Panc1 (cell line): ENCODE measurements at places on chromosomes 6 and 20. TPM values are rescaled to one million over a fixed set of nuclear protein-coding genes. Genes with fewer than 3 reads are reported as not detected.

GRCh38 chr20:62946918-62947317 is 5.6 kb upstream of the SLC17A9 start:
- no peaks in the 10 kb centered on the region for H3K27me3 ChIP-seq
- H3K36me3 ChIP-seq, result peaks cover 13% of the 10 kb centered on the region
- no peaks in the 10 kb centered on the region for H3K4me1 ChIP-seq
- H3K4me3 ChIP-seq, result no peak overlapping the region
- no peak for DNase-seq
- no peak overlapping the region for H3K27ac ChIP-seq

GRCh38 chr6:31575952-31576685 is 754 bp downstream of the TNF start:
- no peaks in the 10 kb centered on the region for H3K36me3 ChIP-seq
- H3K4me3 ChIP-seq, result no peak overlapping the region
- H3K4me1 ChIP-seq, result peaks cover 19% of the 10 kb centered on the region

DNA sequence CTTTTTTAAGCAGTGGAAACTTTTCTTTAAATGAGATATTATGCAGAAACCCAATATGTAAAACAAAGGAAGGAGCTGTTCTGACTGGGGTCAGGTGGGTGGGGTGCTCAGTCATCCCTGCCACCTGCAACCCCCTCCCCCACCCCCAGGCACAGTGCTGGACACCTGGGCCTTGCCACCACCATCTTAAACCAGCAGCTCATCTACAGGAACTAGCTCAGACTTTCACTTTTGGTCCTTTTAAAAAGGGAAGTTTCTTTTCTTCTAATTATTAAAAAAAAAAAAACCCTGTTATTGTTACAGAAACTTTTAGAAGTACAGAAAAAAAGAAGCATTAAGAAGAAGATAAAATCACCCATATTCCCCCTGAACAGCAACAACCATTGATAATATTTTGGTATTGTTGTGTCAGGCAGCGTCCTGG is 37.1 kb downstream of the PPP1R16B start:
- no peak for DNase-seq
- H3K36me3 ChIP-seq, result no peaks in the 10 kb centered on the region
- no peak overlapping the region for H3K27ac ChIP-seq
- peaks cover 14% of the 10 kb centered on the region for H3K27me3 ChIP-seq

DNA sequence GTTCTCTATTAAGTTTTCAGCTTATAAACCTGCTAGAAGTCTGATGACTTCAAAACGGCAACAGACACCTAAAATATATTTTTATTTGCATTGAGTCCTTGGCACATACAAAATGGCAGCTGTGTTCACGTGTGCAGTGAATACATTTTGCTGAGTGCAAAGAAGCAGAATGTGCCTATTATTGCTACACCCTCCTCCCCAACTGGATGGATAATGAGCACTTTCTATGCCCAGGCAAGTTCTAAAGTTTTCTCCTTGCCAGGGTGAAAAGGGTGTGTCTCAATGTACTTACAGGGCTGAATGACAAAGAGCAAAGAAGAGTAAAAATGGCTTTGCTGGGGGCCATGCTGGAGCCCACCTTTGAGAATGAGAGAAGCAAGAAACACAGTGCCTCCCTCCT is 4.0 kb upstream of the FERMT1 start:
- H3K36me3 ChIP-seq, result no peaks in the 10 kb centered on the region
- H3K27ac ChIP-seq, result no peak overlapping the region
- H3K4me3 ChIP-seq, result no peak overlapping the region
- H3K4me1 ChIP-seq, result no peaks in the 10 kb centered on the region
- DNase-seq, result no peak
- peaks cover 11% of the 10 kb centered on the region for H3K27me3 ChIP-seq

DNA sequence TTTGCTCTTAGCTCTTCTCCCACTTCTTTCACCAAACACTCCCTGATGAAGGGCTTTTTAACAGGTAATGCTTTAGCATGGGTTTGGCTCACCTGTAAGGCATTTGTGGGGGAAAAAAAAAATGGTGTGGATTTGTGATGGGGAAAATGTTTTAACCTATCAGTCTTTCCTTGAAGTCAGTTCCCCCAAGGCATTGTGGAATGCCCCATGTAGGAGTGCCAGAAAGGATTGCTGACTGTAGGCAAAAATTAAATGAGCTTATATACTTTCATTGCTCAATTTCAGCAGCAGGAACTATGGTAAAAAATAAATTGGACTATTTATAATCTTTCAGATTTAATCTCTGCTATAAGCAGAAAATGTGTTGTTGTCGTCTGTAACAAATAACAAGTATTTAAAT is 10.6 kb upstream of the SASH1 start:
- H3K4me1 ChIP-seq, result no peaks in the 10 kb centered on the region
- no peak for DNase-seq
- H3K36me3 ChIP-seq, result no peaks in the 10 kb centered on the region
- no peaks in the 10 kb centered on the region for H3K27me3 ChIP-seq
- no peak overlapping the region for H3K27ac ChIP-seq

- no peak overlapping the region for H3K4me3 ChIP-seq
- no peak for DNase-seq
- H3K27ac ChIP-seq, result no peak overlapping the region
Observed at GRCh38 chr6:151701911-151702562, 105.4 kb upstream of the ESR1 start.

DNA sequence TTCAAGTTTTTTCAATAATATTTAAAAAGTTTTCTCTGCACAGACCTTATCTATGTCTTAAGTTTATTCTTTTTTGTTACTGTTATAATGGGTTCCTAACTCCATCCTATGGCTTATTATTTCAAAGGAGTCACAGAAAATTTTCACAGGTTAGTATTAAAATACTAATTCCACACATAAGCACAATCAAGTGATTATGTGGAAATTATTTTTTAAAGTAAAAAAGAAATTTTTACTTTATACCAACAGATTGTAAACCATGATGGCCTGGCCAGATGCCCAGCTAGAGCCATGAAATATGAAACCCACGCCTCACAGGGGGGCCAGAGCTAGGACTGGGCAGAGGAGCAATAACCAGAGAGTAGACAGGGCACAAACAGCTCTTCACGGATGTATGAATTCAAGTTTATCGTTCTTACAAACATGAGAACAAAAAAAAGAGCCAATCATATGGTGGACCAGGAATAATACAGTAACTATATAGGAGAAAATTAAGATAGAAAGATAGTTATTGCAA is 34.0 kb downstream of the NUDT3 start:
- H3K4me3 ChIP-seq, result no peak overlapping the region
- H3K27me3 ChIP-seq, result no peaks in the 10 kb centered on the region
- no peaks in the 10 kb centered on the region for H3K36me3 ChIP-seq
- no peak for DNase-seq
- peaks cover 17% of the 10 kb centered on the region for H3K4me1 ChIP-seq

DNA sequence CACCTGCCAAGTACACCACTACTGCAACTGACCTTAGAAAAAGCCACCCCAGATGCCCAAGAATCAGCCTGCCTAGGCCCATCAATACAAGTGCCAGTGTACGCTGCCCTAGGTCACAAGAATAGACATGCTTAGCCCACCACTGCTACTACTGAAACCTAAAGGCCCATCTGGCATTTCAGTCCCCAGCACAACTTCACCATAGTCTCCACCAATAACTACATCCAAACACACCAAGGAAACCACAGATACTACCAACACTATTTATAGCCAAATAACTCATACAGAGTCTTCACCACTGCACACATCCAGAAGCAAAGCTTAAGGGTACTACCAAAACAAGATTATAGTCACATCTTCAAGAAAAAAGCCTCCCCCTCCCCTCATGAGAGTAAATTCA is 28.2 kb downstream of the TREML4 start:
- no peaks in the 10 kb centered on the region for H3K36me3 ChIP-seq
- H3K27me3 ChIP-seq, result peaks cover 3% of the 10 kb centered on the region; the same call in 1 of the 2 replicates
- DNase-seq, result no peak
- no peak overlapping the region for H3K27ac ChIP-seq
- no peaks in the 10 kb centered on the region for H3K4me1 ChIP-seq

GRCh38 chr20:48794360-48794759 is 33.4 kb downstream of the PREX1 start:
- H3K27me3 ChIP-seq, result no peaks in the 10 kb centered on the region
- no peak for DNase-seq
- H3K4me1 ChIP-seq, result peaks cover 10% of the 10 kb centered on the region
- no peaks in the 10 kb centered on the region for H3K36me3 ChIP-seq
- no peak overlapping the region for H3K4me3 ChIP-seq

DNA sequence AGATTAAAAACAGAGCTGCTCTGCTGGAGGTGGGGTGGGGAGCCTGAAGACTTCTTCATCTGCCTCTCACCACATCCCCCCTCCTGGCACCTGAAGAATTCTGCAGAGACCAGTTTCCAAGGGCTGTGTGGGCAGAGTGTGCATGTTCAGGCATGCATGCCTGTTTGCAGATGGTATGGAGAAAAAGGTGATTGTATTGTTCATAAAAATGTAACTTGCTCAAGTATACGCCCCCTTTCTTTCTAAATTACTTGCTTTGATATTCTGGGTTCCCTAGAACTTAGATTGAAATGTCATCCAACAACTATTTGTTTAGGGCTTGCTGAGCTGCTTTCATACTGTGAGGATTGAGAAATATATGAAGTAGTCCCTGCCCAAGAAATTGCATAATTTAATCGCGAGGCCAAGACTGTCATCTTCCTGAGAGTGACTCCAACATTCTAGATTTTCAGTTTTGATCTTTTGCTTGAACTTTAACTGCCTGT is 83.6 kb downstream of the LCA5 start:
- no peaks in the 10 kb centered on the region for H3K4me1 ChIP-seq
- no peak for DNase-seq
- H3K27me3 ChIP-seq, result no peaks in the 10 kb centered on the region
- H3K4me3 ChIP-seq, result no peak overlapping the region

STMND1 gene
- total RNA-seq, result not detected

CAGE1 gene
- not detected for total RNA-seq

TMEM244 gene
- not detected for total RNA-seq
